EL (cell line): ENCODE measurements at places on chromosomes 3 and 15.

DNA sequence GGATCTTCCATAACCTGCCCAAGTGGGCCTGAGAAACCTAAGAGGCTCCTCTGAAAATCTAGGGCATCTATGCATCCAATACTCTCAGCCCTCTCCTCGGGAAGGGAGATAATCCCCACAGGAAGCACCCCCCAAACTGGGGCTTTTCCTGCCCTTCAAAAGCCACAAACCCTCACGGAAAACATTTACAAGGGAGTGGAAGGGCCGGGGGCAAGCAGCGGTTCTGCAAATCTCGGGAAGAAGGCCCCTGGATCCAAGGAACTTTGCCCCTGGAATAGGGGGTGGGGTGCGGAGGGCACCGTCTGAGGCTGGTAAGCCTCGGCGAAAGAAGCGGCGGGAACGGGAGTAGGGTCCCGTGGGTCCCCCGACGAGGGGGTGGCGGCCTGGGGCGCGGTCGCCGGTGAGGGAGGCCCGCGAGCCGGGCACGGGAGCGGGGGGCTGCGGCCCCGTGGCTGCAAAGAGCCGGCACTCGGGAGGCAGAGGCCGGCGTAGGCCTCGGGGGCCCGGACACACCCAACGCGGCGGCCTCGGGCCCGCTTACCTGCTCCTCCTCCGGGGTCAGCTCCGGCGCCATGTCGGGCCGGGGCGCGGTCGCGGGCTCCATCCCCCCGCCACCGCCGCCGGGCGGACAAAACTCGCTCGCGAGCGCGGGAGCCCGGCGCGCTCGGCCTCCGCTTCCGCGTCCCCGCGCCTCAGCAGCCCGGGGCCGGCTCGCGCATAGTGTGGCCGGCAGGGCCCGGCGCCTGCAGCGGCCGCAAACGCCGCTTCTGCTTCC is 755 bp downstream of the PTPN9 start:
- no peak for DNase-seq

- peak; percentile 90 for DNase-seq
Measured at GRCh38 chr15:95105229-95105628, 873.9 kb downstream of the MCTP2 start.

DNA sequence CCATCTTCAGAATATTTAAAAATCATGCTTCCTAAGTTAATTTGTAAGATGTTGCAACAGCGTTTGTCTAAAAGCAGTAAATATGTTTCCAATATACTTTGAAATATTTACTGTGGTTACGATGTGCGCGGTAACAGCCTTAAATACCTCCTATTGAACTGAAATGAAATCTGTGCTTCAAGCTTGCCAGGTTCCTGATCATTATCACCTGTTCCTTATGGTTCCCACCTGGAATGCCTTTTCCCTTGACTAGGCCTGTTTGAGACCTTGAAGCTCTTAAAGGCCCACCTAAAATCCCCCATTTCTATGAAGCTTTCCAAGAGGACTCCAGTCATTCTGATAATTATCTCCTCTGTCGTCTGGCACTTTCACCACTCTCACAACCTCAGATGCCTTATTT is 146.7 kb downstream of the NAALADL2 start:
- no peak for DNase-seq

DNA sequence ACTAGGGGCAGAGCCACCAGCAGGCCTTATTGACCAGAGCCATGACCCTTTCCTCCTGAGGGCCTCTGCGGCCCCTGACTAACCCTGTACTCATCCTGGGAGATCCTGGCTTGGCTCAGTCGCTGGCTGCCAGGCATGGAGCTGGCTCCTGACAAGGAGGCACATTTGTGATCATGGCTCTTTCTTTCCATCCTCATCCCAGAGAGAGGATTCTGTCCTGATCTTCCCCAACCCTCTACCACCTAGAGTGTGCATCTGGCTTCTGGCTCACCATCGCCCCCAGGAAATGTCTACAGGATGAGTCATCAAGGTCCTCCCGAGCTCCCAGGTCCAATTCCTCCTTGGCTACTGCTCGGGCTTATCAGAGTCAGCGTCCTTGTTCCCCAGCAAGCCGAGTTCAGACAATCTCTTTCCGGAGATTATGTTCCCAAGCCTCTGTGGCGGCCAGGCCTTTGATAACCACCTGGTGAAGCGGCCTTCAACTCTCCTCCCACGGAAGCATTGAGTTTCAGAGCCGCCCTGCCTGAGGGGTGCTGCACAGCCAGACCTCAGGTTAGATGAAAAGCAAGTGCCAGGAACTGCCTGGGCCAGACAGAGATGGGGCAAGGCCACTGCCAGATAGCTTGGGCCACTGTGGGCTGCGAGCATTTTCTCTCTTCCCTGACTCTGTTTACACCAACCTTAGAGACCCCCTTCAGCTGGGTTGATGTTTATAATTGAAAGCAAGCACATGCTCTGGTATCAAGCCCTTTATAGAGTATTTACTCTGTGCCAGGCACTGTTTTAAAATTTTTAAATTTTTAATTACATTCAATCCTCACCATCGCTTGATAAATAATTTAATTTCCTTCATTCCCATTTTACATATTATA is 44.3 kb upstream of the MRPS22 start:
- DNase-seq, result peak; percentile 91

GRCh38 chr3:45612918-45613602 is 18.5 kb downstream of the LIMD1 start:
- no peak for DNase-seq

- DNase-seq, result no peak
Measured at GRCh38 chr15:52338058-52338457, 42.5 kb upstream of the MYO5C start.

- DNase-seq, result peak; percentile 74
Measured at GRCh38 chr3:149620291-149621020, 37.4 kb downstream of the WWTR1 start.

GRCh38 chr3:15861163-15861562 is 63.4 kb upstream of the ANKRD28 start:
- no peak for DNase-seq

DNA sequence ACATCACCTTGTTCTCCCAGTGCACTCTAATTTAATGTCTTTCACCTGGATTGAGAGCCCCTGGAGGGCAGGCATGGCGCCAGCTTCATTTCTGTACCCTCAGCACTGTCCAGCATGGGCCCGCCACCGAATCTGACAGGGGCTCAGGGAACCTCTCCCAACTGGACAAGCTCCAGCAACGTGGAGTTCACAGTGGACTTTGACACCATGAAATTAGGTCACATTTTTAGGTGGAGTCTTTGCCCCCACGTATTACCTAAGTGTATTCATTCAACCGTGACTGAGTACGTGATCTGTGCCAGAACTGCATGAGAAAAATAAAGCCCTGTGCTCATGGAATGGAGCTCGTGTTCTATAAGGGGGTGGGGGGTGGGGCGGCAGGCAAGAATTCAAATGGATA is 94.1 kb upstream of the ATP2B2 start:
- no peak for DNase-seq

DNA sequence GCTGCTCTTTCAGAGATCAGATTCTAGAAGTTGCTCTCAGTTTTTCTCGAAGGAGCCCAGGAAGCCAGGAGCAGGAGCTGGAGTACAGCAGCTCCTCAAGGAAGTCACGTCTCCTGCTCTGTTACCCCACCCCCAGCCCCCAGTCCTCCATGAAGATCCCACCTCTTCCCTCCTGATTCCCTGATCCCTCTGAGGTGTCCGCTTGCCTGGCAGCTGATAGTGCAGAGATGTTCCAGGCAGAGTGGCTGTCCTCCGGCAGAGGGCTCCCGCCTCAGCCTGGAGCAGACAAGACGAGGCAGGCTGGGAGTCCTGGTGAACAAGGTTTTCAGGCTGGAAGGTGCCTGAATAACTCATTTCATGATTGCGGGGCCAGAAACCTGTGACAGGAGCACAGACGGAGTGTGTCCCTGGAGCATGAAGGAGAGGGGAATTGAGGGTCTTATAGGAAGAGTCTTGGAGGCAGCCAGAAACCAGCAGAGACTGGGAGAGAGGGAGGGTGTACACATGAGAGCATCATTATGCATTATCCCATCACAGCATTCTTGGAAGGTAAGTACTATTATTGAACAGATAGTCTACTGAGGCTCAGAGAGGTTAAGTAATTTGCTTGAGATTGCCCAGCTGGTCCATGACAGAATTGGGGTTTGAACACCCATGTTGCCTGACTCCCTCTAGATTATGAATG is 1.2 kb downstream of the HRH1 start:
- DNase-seq, result peak; percentile 87

DNA sequence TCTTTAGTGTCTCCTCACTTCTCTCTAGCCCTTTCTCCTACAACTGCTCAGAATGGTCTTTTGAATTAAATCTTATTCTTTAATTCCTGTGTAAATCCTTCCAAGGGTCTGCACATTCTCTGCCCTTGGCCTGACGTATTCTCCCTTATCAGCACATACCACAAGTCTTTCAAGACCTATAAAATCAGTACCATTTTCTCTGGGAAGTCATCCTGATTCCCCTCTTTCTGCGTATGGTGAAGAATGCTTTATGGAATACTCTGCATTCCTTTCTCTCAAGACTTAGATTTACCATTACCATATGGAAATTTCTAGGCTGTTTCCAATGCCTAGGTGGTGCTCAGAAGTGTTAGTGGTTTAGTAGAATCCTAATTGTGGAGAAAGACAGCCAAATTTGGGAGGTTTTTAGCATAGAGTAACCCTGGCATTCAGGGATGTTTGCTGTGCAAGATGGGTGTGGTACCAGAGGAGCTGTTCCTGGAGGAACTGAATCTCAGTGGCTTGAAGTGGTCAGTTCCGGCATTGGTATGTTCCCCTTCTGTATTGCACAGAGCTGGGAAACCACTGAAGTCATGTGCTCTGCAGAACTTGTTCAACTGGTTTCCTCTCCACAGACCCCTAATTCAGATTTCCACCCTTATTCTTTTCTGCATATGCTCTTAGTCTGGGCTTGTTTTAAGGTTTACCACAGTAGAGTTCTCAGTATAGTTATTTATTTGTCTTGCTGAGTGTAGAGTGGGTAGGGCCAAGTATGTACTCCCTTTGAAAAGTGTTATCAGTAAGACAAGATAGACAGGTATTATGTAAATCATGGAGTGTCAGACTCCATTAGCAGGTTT is 24.5 kb downstream of the IQGAP1 start:
- peak; percentile 81 for DNase-seq
